ENCODE measurements at places on chromosomes 12 and 14.

DNA sequence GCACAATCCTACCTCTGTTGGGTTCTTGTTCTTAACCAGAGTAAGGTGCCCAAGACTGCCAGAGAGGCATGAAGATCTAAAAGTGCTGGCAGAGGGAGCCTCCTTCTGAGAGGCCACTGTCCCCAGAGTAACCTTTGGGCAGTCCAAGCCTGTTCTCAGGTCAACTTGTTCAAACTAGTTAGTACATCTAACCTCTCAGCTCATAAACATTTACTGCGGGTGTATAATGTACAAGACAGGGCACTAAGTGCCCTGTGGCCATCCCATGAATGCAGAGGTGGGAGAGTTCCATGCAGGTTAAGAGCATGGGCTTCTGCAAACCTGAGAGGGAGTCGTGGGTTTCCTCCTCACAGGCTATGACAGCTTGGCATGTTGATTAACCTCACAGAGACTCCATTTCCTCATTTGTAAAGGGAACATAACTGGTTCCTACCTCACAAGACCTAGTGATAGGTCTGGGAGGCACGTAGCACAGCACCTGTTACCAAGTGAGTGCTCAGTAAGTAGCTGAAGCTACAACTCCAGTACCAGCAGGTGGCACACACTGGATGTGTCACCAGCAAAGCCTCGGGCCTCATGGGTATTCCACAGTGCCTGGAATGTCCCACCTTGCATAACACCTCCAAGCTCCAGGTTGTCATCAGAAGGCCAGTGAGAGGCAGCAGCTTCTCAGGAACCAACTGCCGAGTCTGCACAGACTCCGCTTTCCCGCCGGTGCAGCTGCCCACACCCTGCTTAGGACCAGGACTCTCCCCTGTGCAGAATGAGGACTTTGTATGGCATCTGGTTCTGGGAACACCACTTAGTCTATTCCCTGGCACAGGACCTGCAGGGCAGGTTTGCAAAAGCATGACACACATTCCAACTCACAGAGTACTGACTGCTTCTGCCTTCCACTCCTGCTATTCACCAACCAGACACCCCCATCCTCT lies 4.4 kb downstream of the VDR start:
- no peak for DNase-seq

GRCh38 chr12:64671681-64672080 lies 61.4 kb downstream of the RASSF3 start:
- no peak for DNase-seq

DNA sequence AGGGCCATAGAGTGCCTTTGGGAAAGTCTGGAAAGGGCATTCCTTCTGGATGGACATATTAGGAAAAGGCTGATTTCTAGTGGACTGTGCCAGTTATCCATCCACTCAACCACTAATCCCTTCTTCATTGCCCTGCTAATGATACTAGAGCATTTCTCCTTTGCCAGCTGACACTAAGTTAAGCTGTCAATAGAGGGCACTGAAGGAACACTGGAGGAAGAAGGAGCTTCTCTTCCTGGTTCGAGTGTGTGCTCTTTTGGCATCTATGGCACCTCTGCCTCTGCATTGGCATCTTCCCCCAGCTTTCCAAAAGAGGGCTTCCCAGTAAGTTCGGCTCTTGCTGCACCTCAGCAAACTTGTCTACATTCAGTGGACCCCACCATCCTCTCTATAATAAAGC lies 165.4 kb downstream of the DERA start:
- no peak for DNase-seq

- no peak for DNase-seq
These were observed 5.2 kb upstream of the USP15 start for GRCh38 chr12:62254967-62255366.

- DNase-seq, result peak; percentile 82
These were observed 12.9 kb upstream of the NEMF start for GRCh38 chr14:49865431-49865859.

GRCh38 chr14:86373886-86374285 lies 843.9 kb downstream of the FLRT2 start:
- no peak for DNase-seq

- no peak for DNase-seq
These were observed 51.6 kb downstream of the ARF6 start for GRCh38 chr14:49944501-49944900.

GRCh38 chr14:28767853-28768741 lies 1.5 kb downstream of the FOXG1 start:
- DNase-seq, result no peak

GRCh38 chr12:92989715-92990484 lies 60.8 kb upstream of the EEA1 start:
- DNase-seq, result no peak

DNA sequence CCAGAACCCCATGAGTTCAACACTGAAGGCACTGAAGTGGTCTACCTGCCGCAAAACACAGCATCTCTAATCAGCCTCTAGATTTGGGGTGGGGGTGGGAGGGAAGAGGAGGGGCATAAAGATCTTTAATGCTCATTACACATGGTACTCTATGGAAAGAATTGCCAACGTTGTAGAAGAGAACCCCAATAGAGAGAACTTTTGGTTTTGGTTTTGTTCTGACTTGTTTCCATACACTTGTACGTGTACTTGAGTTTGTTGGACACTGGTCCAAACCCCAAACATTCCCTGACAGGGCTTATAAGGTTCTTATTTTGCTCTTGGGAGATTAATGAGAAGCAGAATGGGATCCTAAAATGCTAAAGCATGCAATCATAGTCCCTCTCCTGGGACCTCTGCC lies 31.0 kb downstream of the GNPTAB start:
- DNase-seq, result no peak

GRCh38 chr14:33454707-33455106 lies 496.2 kb downstream of the EGLN3 start:
- DNase-seq, result no peak

DNA sequence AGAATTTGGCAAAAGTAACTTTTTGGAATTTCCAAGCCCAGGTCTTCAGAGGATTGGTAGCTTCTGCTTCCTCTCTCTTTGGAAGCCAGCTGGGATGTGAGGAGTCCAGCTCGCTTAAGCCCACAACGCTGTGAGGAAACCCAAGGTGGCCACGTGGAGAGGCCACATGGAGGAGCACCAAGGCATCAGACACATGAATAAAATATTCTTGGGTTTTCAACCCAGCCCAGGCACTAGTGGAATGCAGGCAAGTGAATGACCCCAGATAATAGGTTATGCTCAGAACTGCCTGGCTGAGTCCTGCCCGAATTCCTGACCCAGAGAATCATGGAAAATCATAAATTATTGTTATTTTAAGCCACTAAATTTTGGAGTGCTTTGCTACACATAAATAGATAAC lies 119.7 kb upstream of the PARP11 start:
- DNase-seq, result no peak

DNA sequence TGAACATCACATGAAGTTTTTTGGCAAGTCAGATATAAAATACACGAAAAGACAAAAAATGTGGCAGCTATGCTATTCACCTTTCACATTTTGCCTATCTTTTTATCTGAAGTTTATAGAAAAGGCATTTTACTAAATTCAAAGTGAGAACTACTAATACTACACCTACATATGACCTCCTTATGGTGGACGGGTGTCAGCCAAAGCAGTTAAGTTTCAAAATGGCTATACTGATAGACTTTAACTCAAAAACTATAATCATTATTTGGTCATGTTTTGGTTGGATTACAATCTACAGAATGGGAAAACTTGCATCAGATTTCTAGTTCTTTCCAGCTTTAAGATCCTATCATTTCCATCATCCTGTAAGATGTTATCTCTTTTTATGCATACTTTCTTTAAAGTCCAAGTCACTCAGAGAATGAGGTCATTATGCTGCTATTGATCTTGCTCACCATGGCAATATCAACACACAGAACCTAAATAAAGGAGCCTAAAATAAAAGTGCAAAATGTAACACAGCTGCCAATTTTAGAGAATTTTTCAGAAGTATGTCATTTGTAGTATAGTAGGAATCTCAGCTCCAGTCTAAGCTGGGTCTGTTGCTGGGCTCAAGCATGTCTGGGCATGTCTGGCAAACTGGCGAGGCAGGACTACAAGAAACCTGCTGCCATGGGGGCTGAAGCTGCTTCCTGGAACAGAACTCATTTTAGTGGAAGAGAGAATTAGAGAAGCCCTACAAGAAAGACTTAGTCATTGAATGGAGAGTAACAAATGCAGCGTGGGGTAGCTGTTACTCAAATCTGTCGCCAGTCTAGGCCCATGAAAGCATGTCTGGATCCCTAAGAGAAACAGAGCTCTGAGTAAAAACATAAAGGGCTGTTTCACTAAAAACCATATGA lies 7.6 kb upstream of the AEBP2 start:
- no peak for DNase-seq

DNA sequence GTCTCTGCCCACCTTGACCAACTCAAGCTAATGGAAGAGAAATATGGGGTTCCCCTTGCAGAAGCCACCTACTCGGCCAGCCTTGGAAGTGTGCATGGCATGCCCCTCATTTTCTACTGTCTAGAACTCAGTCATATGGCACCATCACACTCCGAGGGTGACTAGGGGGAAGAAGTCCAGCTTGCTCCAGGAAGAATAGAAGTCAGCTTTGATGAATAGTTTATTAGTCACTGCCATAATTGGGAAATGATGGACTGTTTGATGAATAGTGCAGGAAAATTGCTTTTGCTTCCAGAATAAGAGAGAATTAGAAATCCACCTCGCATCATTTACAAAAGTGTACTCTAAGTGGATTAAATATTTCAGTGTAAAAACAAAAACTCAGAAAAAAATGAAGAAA lies 1030.6 kb downstream of the VRK1 start:
- DNase-seq, result no peak
